Activated T-cell treated with anti-CD3 and anti-CD28 coated beads, Interleukin-2, amount 50 U/mL, for 1 hour (primary cell): ENCODE measurements at places on chromosomes 5 and 9.

DNA sequence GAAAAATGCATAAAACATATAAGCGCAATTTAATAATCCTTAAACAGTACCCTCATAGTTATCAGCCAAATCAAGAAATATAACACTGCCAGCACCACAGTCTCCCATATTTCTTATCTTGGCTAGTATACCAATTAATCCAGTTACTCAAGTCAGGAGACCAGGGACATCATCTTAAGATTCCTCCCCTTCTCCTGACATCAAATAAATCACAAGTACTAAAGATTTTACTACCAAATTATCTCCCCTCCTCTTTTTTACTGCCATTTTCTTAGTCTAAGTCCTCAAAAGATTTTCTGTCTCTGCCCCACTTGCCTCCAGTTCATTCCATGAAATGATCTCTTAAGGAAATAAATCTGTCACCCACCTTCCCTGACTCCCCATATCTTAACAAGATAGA lies 37.0 kb downstream of the STRBP start:
- no peak for DNase-seq

- peak; percentile 33 for DNase-seq
Observed at GRCh38 chr5:112923148-112923917, 1.3 kb upstream of the REEP5 start.

DNA sequence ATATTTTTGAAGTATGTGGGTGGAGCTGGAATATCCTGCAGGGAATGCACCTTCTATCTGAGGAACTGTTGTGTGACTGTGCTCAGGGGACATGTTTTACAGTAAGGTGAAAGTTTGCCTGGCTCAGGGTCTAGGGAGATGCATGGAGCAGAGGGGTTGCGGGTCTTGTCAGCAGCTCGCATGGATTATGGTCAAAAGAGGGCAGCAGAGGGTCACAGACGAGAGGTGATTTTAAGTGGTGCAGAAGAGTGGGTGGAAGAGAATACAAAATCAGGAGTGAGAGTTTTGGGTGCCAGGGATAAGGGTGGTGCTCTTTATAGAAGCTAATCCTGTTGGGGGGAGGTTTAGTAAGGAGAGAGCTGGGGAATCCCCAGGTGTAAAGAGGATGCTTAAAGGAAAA lies 53.5 kb upstream of the GRIN3A start:
- no peak for DNase-seq

DNA sequence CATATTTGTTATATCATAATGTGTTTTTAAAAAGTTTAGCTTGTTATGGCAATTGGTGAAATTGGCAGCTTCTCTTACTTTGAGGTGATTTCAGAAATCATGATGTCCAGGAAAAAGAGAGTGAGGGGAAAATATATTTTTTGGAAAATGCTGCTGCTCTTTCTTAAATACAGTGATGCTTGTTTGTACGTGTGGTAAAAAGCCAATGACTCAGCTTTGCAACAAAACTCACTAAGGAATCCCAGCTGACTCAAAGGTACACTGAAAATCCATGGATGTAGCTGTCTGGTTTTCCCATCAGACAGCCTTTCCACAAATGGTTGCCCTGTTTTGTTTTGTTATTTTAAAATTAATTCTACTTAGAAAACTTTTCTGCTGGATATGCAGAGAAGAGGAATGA lies 306.4 kb upstream of the PAPPA start:
- DNase-seq: no peak

- no peak for DNase-seq
Observed at GRCh38 chr9:114938687-114939575, 8.5 kb upstream of the TNFSF8 start.

GRCh38 chr5:150542933-150543445 lies 35.1 kb downstream of the NDST1 start:
- no peak for DNase-seq

GRCh38 chr5:59040024-59040803 lies 457.3 kb downstream of the RAB3C start:
- DNase-seq: no peak

- no peak for DNase-seq
Observed at GRCh38 chr9:99221266-99221620, 499 bp downstream of the ALG2 start.

- no peak for DNase-seq
Observed at GRCh38 chr9:114071197-114071795, 6.8 kb downstream of the AMBP start.

DNA sequence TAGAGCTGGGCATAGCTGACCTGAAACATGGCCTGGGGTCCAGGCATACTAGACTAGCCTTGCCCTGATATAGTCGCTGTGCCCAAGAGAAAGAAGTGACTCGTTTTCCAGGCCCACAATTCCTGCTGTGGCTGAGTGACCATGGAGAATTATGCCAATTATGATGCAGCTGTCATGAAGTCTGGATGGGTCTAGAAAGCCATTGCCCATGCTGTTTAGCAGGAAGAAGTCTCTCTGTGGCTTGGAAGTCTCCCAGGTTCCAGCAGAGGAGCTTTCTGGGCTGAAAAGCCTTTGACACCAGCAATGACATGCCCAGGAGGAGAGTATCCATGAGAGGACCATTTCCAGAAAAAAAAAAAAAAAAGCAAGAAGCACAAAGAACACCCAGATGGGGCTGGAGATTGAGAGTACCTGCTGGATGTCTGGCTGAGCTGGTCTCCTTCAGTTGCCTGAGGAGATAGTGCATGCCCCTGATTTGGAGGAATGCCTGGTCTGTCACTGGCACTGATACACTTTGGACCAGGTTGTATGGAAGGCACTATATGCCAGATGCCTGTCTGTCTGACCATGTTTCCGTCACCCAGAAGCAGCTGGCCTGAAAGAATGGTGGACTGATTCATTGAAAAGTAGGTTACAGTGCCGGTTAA lies 128.0 kb upstream of the EPB41L4A start:
- DNase-seq: no peak

DNA sequence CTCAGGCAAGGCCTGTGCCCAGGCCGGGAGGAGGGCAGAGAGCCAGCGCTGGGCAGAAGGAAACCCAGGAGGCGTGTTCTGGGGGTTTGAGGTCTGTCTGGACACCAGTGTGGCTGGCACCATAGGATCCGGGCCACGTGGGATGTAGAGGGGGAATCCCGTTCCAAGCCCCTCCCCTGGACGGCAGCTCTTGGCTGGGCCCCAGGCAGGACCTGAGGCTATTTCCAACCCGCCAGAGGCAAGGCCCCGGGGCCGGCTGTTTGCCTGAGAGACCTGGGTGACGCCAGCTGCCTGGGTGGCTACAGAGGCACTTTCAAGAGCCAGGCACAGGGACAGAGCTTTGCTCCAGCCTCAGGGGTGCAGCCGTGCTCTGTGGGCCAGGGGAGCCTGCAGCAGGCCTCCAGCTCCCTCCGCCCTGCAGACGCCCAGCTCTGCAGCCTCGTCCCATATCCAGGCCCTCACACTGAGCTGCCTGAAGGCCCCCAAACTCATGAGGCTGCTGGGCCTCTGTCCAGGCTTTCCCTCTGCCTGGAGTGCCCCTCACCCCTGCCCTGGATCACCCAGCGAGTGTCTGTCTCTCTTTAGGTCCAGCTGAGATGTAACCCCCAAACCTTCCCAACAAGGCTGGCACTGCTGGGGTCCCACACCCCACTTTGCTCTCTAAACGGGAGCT lies 56.6 kb upstream of the EGFL7 start:
- no peak for DNase-seq

- DNase-seq: no peak
Observed at GRCh38 chr9:133086894-133087293, 25.1 kb downstream of the CEL start.

DNA sequence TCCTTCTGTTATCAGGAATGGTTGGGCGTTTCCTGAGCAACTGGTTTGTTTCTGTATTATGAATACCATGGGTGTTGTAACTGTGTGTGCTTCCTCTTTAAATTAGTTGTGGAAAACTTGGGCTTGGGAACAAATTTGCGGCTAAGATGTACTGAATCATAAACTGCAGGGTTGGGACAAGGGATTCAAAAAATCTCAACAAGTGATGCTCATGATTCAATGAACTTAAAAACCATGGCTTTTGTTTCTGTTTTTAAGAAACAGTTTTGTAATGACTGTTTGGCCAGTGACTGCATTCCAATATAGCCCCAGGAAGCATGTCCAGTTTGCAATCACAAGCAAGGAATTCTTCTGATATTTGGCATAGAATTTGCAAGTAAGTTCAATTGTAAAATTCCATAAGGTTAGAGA lies 657.5 kb upstream of the WWC1 start:
- no peak for DNase-seq

GRCh38 chr5:45750574-45750973 lies 54.4 kb upstream of the HCN1 start:
- no peak for DNase-seq

DNA sequence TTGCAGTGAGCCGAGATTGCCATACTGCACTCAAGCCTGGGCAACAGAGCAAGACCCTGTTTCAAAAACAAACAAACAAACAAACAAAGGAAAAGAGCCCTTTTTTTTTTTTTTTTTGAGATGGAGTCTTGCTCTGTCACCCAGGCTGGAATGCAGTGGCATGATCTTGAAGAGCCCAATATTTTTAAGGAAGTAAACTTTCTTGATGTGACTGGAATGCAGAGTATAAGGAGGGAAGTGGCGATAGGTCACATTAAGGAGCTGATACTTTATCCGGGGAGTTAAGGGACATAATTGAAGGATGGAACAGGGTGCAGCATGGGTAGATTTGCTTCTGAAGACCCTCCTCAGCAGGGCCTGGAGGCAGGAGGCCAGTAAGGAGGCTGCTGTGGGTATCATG lies 13.0 kb downstream of the NAIF1 start:
- DNase-seq: no peak

- no peak for DNase-seq
Observed at GRCh38 chr5:175460552-175460951, 16.6 kb upstream of the DRD1 start.

- no peak for DNase-seq
Observed at GRCh38 chr9:137545123-137545522, 5.1 kb downstream of the PNPLA7 start.

DNA sequence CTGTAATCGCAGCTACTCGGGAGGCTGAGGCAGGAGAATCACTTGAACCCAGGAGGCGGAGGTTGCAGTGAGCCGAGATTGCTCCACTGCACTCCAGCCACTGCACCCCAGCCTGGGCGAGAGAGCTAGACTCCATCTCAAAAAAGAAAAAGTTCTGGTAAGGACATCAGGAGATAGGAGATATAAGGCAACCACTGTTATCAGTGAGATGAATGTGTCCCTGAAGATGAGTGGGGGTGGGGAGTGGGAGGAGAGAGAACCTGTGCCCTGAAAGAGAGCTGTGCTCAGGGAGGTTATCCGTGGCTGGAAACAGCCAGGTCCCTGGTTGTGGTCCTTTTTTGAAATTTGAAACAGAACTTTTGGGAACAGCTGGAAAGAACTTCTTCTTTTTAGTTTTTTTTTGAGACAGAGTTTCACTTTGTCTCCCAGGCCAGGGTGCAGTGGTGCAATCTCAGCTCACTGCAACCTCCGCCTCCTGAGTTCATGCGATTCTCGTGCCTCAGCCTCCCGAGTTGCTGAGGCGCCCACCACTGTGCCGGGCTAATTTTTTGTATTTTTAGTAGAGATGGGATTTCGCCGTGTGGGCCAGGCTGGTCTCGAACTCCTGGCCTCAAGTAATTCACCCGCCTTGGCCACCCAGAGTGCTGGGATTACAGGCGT lies 2.6 kb downstream of the PTPA start:
- no peak for DNase-seq

GRCh38 chr9:121721058-121721350 lies 69.6 kb downstream of the DAB2IP start:
- no peak for DNase-seq

GRCh38 chr5:160793530-160793899 lies 58.5 kb downstream of the ATP10B start:
- DNase-seq: no peak

- no peak for DNase-seq
Observed at GRCh38 chr9:121833061-121833460, 181.6 kb downstream of the DAB2IP start.

DNA sequence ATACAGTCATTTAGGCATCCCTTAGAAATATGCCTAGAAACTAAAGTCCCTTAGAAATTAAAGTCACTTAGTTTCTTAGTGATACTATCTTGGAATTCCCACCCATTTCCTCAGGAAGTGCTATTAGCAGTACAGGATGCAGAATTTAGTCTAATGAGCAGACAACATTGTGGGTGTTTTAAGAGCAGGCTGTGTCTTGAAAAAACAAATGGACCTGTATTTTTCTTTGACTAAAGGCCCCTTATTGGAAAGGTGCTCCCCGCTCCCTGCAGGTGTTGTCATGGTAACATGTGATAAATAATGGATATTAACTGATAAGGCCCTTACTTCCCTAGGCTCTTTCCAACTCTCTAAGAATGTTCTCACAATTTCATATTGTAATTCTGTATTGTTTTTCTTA lies 38.8 kb upstream of the STARD4 start:
- no peak for DNase-seq

- DNase-seq: no peak
Observed at GRCh38 chr9:135032041-135032835, 55.2 kb upstream of the OLFM1 start.

DNA sequence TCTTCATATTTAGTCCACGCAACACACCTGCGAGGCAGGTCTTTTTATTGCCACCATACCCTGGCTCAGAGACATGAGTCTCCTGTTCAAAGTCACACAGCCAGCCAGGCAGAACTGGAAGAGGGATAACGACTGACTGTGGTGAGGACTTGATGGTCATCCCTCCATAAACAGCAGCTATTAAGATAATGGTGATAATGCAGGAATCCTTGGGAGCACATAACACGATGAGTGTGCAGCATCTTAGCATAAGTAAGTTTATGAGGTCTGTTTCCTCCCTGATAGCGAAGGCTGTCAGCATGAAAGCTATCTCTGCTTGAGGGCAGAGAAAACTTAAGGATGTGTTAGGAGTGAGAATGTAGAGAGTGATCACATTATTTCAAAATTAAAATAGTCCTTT lies 30.9 kb downstream of the KCTD16 start:
- no peak for DNase-seq

GRCh38 chr5:15524712-15525111 lies 24.7 kb downstream of the FBXL7 start:
- no peak for DNase-seq

GRCh38 chr5:107950776-107951175 lies 280.0 kb upstream of the EFNA5 start:
- DNase-seq: no peak
